Activated naive CD8-positive, alpha-beta T cell treated with anti-CD3 and anti-CD28 coated beads, Interleukin-2, amount 10 ng/mL, durations not matched to agents 7 days and 5 days (primary cell): ENCODE measurements at places on chromosomes 5 and 9. TPM values are rescaled to one million over a fixed set of nuclear protein-coding genes. Genes with fewer than 3 reads are reported as not detected.

DNA sequence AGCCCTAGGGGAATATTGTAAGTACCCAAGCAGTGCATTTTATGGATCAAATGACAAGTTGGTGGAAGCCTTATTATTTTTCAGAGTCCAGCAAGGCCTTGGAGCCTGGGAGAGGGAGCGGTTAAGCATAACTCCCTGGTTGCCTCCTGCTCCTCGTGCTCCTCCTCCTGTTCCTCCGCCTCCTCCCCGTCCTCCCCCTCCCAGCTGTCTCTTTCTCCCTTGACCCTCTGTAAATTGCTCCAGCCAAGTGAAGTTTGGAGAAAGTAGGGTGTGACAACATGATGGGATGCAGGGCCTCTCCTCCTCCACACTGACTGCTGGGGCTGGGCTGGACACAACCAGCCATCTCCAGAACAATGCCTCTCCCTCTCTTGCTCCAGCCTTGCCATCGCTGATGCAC is 586.9 kb downstream of the CCDC171 start:
- DNase-seq = no peak

DNA sequence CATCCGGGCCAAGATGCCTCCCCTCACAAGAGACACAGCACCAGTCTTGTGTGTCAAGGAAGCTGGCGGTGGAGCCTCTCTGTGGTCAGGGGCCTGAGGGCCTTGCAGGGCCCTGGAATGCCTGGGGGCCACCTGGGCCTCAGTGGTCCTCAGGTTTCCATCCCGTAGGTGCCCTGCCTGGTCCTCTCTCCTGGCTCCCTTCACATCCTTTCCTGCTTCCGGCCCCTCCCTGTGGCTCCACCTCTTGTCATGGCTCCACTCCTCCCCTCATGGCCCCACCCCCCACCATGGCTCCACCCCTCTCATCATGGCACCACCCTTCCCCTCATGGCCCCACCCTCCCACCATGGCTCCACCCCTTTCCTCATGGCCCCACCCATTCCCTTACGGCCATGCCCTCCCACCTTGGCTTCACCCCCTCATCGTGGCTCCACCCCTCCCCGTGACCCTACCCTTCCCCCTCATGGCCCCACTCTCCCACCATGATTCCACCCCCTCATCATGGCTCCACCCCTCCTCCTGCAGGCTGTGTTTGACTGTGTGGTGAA is 175.8 kb downstream of the CACNA1B start:
- peak; percentile 11 for DNase-seq

GRCh38 chr9:16102154-16102553 is 549.3 kb downstream of the CCDC171 start:
- no peak for DNase-seq

CORO2A gene
- total RNA-seq = 12.0 TPM

PCAT7 gene
- total RNA-seq = not detected
